Vein endothelial cell (primary cell): ENCODE measurements at places on chromosomes 16 and 17. TPM values are rescaled to one million over a fixed set of nuclear protein-coding genes. Genes with fewer than 3 reads are reported as not detected.

Gene ZNF768
- 25.3 and 32.0 TPM in 2 replicates for total RNA-seq

Gene CD300LD
- not detected in 2 replicates for total RNA-seq

Gene LITAFD
- total RNA-seq: not detected in 2 replicates

Gene ZP2
- not detected in 2 replicates for total RNA-seq
